ENCODE measurements at places on chromosomes 3 and 15.

- DNase-seq = no peak
Observed at GRCh38 chr3:60133269-60134162, 1083.7 kb upstream of the CFAP20DC start.

DNA sequence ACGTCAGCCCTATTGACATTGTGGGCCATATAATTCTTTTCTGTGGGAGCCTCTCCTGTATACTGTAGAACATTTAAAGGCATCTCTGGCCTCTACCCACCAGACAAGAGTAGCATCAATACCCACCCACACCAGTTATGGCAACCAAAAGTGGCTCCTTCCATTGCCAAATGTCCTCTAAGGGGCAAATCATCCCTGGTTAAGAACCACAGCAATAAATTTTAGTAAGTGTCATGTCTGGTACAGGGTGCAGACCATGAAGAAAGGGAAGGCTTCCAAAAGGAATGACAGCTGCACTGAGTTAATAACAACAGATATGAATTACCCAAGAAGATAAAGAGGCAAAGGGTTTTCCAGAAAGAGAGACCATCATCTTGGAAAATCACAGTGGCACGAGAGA, 6.9 kb upstream of the CLDN18 start:
- no peak for DNase-seq

DNA sequence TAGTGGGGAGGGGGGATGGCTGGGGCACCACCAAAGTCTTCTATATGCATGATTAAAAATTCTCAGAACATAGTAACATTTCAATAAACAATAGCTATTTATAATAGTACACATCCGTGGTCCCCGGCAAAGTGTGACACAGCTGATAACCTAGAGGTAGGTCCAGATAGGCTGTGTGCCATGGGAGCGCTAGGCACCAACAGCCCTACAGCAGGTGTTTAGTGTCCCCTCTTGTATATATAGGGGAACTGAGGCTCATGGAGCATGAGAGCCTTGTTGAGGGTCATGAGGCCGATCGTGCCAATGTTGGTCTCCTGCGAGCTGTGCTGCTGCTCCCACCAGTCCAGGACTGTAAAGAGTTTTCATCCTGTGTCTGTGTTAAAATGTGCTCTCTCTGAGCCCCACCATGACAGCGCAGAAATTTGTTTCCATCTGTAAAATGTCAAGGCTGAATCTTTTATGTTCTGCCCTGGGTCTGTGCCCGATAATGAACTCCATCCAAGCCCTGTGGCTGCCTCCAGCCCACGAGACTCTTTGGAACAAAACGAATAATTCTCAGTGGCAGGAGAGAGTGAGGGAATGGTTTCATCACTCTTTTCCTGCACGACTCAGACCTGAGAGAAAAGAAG, 14.5 kb downstream of the TMEM158 start:
- no peak for DNase-seq

GRCh38 chr3:126056088-126056487, 27.8 kb downstream of the SLC41A3 start:
- no peak for DNase-seq

DNA sequence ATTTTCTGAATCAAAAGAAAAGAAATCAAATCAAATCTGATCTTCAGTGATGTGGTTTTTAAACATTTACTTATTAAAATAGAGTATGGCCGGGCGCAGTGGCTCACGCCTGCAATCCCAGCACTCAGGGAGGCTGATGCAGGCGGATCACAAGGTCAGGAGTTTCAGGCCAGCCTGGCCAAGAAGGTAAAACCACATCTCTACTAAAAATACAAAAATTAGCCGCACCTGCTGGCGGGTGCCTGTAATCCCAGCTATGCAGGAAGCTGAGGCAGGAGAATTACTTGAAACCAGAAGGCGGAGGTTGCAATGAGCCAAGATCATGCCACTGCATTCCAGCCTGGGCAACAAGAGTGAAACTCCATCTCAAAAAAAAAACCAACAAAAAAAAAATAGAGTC, 169.1 kb downstream of the ULK4 start:
- DNase-seq = no peak

- no peak for DNase-seq
Observed at GRCh38 chr3:156051651-156052050, 68.7 kb upstream of the KCNAB1 start.

Measured in nephron progenitor cell (in vitro differentiated cells).